ENCODE measurements at places on chromosomes 5 and 9.

DNA sequence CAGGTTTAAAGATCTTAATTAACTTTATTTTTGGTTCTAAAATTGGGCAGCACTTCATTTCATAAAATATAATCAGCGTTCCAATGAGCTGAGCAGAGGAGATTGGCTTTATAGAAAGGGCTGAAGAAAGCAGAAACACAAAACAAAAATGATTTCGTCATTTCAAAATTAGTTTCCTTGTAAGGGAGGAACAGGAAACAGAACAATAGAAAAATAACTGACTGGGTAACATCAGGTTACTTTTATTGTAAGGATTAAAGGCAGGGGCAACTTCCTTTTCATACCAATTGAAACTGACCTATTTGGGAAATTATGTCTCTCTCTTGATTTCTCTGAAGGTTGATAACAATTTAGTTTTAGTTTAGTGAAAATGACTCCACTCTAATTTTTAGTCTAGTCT, 157.1 kb downstream of the ATP10B start:
- DNase-seq: no peak

DNA sequence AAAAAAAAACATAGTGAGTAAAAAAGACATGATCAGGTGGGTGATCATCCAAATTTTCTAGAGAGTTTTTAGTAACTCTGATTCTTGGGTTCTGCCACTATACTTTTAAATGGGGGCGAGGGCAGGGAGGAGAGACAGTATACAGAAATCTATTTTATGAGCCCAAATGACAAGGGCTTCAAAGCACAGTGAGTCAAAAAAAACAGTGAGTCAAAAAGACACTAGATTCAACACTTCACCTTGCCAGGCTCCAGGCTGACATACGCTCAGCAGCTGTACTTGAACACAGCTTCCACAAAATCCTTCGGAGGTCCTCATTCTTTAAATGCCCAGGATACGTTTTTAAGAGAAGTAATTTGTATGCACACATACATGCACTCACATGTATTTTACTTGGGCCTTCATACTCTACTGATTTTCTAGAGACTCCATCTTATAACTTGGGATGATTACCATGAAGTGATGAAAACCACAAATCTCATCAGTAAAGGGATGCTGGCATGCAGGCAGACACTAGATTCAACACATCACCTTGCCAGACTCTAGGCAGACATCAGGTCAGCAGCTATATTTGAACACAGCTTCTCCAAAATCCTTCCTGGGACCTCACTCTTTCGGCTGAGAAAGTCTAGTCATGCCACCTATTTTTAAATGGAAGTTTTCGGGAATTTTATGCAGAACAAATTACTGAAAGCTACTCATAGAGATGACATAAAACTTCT, 28.8 kb downstream of the NR3C1 start:
- DNase-seq: no peak

DNA sequence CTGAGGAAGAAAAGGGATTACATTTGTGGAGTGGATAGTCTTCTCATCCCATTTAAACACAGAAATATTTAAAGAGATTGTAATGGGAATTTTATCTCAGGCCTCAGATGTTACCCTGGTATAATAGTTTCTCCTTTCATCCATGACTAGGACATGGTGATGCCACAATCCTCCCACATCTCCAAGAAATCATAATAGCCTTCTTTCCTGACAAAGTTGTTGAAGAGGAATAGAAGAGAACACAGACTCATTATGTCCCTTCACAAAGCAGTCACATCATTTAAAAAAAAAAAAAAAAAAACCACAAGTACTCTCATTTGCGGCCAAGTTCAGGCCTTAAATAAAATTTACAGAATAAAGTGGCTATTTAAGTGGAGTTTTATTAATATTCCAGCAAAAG, 359.6 kb downstream of the DEPDC1B start:
- no peak for DNase-seq

GRCh38 chr9:133032171-133032570, 1.4 kb downstream of the GTF3C5 start:
- DNase-seq: no peak

- no peak for DNase-seq
Measured at GRCh38 chr5:138536665-138537315, 6.2 kb downstream of the ETF1 start.

Data from AG08395 (cell line).